ENCODE measurements at places on chromosomes 7 and 10. TPM values are rescaled to one million over a fixed set of nuclear protein-coding genes. Genes with fewer than 3 reads are reported as not detected.

GRCh38 chr10:22716943-22717342 is 2.6 kb upstream of the PIP4K2A start:
- DNase-seq, result no peak

FAM24B gene
- polyA plus RNA-seq, result 26.7 TPM

PDLIM1 gene
- polyA plus RNA-seq, result 72.9 TPM

GRCh38 chr7:130929896-130930659 is 196.1 kb upstream of the KLF14 start:
- no peak for DNase-seq

DNA sequence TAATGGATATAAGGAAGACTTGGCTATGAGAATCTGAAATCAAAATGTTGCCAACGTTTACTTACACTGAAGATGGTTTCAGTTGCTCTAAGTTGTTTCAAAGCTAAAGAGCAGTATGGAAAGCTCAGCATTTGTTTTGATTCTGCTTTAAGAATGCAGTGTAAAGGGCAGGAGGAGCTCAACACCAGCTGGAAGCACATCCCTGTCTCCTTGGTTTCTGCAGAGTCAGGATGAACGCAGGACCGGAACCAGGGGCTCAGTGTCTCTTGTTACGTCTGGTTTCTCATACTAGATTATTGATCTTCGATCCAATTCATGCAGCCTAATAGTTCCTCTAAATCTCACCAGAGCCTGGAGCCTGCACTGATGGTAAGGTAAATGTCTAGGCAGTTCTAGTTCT is 24.1 kb downstream of the ZRANB1 start:
- no peak for DNase-seq

- no peak for DNase-seq
Observed at GRCh38 chr7:70426249-70426880, 705.6 kb upstream of the GALNT17 start.

GRCh38 chr10:75288140-75288711 is 52.5 kb upstream of the COMTD1 start:
- DNase-seq, result no peak

GRCh38 chr7:30278376-30278775 is 6.0 kb upstream of the ZNRF2 start:
- no peak for DNase-seq

DNA sequence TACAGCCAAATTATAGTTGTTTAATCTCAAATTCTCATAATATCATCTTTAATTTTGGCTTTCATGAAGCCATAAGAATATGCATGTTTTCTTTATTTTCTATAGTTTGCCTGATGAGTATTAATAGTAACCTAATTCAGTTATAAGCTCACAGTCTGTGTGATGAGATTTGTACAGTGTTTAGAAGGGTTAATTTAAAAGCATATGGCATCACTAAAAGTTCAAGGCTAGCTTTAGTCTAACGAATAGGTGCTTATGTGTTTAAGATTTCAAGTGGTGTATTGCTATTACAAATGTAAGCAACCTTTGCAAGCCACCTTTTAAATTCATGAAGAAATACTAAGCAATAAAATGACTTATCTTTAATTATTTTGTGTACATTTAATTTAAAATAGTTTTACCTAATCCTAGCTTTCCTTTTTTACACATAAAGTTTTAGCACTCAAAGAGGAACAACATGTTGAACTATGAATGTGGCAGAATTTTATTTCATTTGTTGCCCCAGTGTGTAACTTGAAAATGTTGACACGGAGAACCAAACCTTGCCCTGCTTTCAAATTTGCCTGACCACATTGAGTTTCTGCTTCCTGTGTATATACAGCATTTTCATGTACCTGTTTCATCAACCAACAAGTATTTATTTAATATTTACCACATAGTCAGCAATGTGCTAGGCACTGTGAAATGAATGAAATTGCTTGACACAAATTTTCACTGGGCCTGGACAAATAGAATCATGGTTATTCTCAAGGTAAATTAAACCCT is 41.5 kb downstream of the TET1 start:
- DNase-seq, result no peak

DNA sequence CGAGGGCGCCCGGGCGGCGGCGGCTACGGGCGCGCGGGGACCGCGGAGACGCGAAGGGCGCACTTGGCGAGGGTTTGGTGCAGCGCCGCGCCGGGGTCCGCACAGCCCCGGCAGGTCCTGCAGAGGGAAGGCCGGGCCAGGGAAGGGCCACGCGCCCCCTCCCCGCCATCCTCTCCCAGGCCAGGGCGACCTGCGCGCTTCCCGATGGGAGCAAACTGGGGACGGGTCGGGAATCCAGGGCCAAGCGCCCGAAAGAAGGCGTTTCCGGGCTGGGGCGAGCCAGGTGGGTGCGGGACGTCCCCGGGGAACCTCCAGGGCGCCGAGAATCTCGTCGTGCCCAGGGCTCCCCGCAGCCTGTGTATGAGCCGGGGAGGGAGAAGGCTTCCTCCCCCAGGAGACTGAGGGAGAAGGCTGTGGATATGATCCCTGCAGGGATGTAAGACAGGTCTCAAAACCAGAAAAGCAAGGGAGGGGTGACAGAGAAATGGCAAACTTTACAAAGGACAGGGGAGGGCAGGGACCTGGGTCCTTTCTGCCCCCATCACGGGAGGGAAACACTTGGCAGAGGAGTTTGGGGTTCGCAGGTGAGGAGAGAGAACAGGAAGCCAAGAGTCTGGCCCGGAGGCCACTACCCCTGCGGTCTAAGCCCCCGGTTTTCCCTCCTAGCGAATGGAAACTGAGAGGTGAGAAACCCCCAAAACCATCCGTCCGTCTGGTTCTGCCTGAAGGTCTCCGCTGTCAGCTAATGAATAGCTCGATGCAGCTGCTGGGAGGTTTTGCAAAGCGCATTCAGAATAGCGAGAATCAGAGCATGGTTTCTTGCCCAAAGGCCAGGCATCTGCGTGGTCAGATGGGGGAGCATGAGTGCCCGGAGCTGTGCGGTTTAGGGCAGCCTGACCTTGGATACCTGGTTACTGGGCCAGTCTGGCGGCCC is 674 bp downstream of the AMZ1 start:
- DNase-seq, result no peak

DNA sequence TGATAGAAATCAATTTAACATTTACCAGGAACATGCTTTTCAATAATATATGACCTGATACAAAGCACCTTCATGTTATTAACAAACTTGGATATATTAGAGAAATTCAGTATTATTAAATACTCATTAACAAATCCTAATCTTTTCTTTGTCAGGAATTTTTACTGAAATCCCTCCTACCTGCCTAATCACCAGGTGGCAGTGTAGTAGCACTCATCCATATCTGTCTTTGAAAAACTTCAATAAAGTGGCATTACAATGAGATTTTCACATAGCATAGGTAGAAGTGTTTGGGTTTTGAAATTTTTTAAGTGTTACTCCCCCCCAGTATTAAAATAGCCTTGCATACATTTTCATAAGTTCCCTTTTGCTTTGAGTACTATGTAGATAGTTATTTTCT is 1246.6 kb upstream of the LRRN3 start:
- DNase-seq, result peak; percentile 49

- DNase-seq, result no peak
Observed at GRCh38 chr10:48704156-48704555, 19.5 kb downstream of the WDFY4 start.

DNA sequence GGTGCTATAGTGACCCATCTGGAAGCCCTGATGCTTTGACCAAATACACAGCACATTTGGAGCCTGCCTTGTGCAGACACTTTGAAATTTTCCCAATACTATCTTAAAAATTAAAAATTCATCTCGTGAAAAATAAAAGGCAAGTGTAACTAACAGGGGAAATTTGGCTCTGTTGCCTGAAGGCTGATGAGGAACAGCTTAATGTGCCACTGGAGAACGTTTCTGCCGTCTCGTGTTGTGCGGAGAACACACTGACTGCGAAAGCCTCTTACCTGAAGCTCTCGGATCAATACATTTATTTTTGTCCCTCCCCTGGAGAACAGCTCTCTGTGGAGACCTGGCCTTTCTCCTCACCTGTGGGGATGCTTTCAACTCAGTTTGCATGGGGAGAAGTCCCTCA is 77.2 kb upstream of the CHST15 start:
- no peak for DNase-seq

DNA sequence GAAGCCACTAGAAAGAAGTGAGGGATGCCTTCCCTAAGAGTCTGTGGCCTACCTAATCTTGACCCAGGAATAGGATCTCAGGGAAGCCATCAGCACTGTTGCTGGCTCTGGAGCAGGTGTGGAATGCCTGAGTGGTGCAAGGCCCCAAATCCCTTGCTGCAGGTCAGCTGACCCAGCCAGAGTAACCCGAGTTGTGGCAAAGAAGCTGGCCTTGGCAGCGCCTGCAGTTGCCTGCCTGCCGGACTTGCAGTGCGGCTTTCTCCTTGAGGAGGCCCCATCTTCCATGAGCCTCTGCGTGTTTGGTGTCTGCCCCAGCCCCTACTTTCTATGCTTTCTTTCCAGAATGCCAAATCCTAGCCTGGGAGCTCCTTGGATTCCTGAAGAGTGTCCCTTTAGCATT is 5.8 kb downstream of the KIAA1217 start:
- no peak for DNase-seq

- no peak for DNase-seq
Observed at GRCh38 chr10:8075282-8076260, 21.1 kb downstream of the GATA3 start.

DNA sequence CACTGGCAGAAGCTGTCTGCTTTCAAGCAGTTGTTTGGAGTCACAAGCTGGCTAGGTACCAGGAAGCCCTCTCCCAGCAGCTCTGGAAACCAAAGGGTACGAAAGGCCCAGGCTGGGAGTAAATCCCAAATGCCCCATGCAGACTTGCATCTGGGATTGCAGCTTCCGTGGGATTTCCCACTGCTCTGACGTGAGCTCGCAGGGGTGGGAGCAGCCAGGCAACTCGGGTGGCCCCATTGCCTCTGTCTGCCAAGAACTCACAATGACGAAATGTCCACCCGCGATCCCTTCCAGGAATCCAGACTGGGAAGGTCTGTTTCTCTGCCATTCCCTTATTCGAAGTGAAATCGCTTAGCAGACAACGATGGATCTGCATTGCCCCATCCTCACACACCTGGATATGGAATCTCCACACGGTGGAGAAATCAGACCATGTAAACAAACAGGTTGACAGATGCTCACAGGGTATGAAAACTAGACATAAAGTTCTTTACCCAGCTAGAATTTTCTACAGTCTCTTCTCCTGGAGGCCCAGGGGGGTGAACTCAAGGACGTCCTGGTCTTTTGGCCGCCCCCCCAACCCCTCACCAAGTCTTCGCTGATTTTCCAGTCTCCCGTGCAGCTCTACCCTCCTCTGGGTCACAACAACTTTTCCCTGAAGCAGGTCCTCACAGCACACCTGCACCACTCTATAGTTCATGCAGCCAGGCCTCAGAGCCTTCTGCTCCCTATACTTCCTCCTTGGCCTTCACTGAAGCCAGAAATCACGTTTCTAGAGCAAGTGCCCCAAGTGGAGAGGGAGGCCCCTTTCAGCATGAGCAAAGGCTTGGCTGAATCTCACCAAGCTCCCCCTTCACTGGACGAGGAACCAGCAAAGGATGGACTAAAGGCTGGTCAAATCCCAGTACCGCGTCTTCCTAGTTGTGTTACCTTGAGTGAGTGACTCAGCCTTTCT is 20.0 kb downstream of the SH3PXD2A start:
- DNase-seq, result peak; percentile 91

SUN3 gene
- not detected for polyA plus RNA-seq

LIPJ gene
- polyA plus RNA-seq, result not detected

DNA sequence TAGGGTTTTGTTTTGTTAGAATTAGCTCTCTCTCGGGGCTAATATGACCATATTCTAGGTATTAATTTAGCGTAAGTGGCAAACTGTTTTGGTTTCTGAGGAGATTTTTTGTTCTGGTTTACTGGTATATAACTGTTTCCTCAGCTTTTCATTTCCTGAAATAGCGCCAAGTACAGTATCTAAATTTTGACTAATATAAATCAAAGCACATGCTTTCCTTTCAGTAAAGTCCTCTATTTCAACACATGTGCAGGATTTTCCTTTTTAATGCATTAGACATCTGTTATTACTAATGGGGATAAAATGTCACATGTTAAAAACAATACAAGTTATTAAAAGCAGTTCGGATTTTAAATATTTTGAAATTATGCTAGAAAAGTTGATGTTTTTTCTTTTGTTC is 11.3 kb downstream of the FERD3L start:
- DNase-seq, result no peak

- no peak for DNase-seq
Observed at GRCh38 chr10:70558295-70558694, 44.2 kb downstream of the PRF1 start.

GRCh38 chr10:69899727-69900595 is 98.3 kb downstream of the COL13A1 start:
- no peak for DNase-seq

GRCh38 chr7:106813705-106814305 is 51.3 kb upstream of the PIK3CG start:
- no peak for DNase-seq

DNA sequence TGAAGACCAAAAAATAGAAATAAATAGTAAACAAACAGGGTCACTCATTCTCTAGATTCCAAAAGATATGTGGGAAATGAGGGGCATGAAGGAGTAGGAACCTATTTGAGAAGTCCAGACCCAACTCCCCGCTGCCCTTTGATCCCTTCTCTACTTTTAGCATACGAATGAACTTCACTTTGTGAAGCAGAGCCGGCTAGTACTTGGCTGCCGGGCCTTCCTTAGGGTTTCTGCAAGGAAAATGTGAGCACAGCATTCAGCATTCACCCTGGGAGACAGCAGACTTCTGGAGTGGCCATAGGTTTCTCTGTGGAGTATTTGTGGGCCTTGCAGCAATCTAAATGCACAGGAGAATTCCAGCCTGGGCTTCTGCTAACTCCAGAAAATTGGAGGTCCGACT is 76.3 kb upstream of the PRKAR2B start:
- DNase-seq, result no peak

DNA sequence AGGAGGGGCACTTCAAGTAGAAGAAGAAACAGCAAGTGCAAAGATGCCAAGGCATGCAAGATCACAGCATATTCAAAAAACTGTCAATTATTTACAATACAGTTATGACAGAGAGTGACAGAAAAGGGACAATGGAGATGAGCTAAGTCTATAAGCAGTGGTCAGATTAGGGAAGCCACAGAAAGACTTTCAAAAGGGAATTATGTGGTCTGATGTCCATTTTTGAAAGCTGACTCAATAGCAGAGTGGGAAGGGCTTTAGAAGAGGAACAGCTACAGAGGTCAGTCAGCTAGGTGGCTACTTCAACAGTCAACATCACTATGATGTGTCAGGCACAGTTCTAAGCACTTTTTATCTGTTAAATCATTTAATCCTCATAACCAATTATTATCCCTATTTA is 45.2 kb upstream of the SPOCK2 start:
- no peak for DNase-seq

GRCh38 chr10:14926061-14926470 is 27.8 kb downstream of the DCLRE1C start:
- no peak for DNase-seq

GRCh38 chr7:19269301-19269700 is 124.1 kb upstream of the FERD3L start:
- DNase-seq, result no peak

GRCh38 chr10:131979821-131980270 is 1.9 kb downstream of the BNIP3 start:
- DNase-seq, result peak; percentile 81

COL17A1 gene
- polyA plus RNA-seq, result 0.58 TPM

DNA sequence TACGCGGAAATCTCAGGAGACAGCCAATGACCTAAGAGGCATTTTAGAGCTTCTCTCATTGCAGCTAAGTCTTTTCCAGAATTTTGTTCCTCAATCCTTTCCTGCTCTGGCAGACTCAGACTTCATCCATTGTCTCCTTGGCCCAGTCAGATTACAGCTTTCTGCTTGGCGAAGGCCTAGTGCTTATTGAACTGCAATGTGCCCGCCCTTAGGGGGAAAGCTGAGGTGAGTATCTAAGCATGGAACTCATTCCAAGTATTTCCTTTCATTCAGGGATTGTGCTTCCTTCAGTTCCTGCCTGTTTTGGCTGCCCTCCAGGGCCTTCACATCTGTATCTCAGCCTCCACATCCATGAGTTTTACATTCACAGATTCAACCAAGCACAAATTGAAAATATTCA is 37.5 kb downstream of the PRLHR start:
- DNase-seq, result no peak

Measured in kidney (tissue), 22 donors.